Ecto neural progenitor cell (in vitro differentiated cells): ENCODE measurements at places on chromosomes 2 and 18.
A peak's percentile ranks its signal among the peaks of the same experiment; 100 is the strongest.

GRCh38 chr18:56711708-56712445 lies 60.7 kb downstream of the WDR7 start:
- DNase-seq = no peak

GRCh38 chr2:58101500-58101899 lies 54.9 kb downstream of the VRK2 start:
- no peak for DNase-seq

- peak; percentile 69 for DNase-seq
Observed at GRCh38 chr18:37322492-37323035, 243.0 kb downstream of the CELF4 start.

DNA sequence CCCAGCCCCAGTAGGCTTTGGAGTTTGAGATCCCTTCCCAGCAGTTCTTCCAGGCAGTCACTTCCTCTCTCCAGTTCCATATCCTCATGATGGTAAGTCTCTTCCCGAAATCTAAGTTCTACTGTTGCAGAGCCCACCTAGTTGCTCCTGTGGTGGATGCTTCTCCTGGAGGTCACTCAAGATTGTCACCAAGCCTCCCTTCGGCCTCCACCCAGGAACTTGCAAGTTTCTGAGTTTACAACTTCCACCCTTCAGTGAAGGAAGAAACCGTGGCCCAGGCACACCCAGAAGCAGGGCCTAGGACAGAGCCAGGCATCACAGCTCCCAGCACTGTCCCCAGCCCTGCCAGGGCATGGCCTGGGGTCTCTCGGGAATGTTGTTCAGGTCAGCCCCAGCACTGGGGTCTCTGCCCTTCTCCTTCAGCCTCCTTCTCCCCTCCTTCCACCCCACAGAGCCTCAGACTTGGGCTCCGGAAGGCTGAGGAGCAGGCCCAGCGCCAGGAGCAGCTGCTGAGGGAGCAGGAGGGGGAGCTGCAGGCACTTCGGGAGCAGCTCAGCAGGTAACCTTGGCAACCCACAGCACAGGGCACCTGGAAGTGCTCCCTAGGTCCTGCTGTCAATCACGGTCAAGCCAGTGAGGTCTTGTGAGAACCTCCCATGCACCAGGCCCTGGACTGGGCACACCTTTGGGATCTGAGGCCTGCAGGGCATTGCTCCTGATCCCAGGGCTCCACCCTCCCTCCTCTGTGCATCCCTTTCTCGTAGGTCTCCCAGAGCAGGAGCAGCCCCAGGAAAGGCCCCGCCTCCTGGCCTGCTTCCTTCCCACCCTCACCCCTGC lies 7.1 kb downstream of the RUFY4 start:
- DNase-seq = no peak

- no peak for DNase-seq
Observed at GRCh38 chr18:36015629-36016028, 43.1 kb downstream of the RMP24 start.

- no peak for DNase-seq
Observed at GRCh38 chr18:59669872-59670657, 27.2 kb downstream of the CCBE1 start.
